ENCODE measurements at places on chromosomes 7 and 10.

- no peak for DNase-seq
These were observed 1.5 kb upstream of the CALHM3 start for GRCh38 chr10:103480521-103480920.

- no peak for DNase-seq
These were observed 61.7 kb downstream of the PALD1 start for GRCh38 chr10:70540089-70540788.

- DNase-seq: no peak
These were observed 63.8 kb downstream of the MTPN start for GRCh38 chr7:135913404-135913803.

DNA sequence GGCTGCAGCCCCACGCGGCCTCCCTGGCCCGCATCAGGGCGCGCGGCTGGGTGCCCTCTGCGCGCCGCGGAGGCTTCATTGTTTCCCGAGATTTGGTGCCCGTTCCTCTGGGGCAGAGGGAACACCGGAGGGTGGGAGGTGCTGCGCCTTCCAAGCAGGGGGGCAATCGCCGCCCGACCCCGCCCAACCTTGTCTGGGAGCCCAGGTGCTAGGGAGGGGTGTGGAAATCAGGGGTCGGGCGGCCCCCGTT lies 1.0 kb upstream of the NRP1 start:
- DNase-seq: no peak

GRCh38 chr10:32065856-32066255 lies 9.6 kb upstream of the KIF5B start:
- DNase-seq: no peak

DNA sequence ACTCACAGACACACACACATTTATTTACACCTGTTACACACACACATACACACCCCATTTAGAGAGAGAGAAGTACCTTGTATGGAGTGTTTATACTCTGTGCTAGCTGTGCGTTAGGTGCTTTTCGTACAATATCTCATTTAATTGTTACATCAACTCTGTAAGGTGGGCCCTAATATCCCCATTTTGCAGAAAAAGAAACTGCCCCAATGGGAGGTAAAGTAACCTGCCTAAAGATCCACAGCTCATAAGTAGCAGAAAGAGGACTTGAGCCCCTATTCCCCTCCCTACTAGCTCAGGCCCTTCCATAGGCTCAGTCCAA lies 23.8 kb upstream of the RBM20 start:
- DNase-seq: no peak

DNA sequence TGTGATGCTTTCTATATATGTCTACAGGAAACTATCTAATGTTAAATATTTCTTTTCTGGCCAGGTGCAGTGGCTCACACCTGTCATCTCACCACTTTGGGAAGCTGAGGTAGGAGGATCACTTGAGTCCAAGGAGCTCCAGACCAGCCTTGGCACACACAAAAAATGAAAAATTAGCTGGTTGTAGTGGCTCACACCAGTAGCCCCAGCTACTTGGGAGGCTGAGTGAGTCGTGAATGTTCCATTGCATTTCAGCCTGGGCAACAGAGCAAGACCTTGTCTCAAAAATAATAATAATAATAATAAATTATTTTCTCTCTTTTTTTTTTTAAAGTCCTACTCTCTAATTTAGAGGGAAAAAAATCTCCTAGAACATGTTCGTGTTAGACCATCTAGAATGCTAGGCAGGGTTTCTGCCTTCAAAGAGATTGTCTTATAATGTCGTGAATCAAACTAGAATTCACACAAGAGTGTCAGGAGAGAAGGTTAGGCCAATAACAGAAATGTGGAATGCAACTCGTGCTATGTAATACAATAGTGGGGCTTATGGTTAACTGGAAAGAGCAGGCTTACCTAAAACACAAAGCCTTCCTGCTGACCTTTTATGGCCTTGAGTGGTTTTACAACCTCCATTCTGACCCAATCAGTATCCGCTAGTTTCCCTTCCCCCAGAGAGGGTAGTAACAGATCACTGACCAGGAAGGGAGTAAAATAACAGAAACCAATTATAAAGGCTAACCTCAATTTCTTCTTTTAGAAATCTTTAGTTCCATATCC lies 46.3 kb downstream of the MYOF start:
- no peak for DNase-seq

- no peak for DNase-seq
These were observed 169.9 kb upstream of the ASAH2 start for GRCh38 chr10:50421026-50421719.

DNA sequence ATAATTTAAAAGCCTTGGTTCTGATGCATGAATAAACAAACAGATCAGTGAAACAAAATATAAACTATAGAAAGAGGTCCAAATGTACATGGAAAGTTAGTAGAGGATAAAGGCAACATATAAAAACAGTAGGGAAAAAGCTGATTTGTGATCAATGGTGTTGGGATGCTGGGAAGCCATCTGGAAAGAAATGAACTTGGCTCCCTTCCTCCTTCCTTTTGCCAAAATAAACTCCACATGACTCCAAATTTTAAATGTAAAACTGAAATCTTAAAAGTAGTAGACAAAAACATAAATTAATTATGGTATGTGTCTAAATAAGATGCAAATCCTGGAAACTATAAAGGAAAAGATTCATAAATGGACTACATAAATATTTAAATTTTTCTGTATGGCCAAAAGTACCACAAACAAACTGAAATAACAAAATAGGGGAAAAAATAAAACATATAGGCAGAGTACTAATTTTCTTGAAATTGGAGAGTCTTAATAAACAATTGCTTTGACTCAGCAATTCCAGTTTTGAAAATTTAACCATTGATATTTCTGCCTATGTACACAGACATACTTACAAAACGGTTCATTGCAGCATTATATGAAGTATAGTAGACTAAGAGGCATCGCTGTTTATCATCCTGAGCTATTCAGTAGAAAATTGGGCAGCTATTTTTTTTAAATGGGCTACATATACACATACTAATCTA lies 77.0 kb upstream of the TRIM24 start:
- no peak for DNase-seq

DNA sequence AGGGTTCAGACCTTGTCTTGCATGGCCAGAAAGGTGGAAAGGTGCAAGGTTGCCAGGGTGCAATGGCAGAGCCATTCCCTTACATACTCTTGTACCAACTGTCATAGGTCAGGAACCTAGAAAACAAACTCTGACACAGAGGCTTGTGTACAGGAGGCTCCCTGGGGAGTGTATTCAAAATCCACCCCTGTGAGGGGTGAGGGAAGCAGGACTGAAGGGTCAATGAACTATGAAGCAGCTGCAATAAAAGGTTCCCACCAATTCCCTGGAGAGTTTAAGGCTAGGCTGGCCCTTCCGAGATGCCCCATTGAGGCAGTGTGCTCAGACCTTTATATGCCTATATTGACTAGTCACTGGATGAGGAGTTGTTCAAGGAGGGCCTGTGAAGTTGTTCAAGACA lies 13.9 kb upstream of the CUZD1 start:
- DNase-seq: no peak

DNA sequence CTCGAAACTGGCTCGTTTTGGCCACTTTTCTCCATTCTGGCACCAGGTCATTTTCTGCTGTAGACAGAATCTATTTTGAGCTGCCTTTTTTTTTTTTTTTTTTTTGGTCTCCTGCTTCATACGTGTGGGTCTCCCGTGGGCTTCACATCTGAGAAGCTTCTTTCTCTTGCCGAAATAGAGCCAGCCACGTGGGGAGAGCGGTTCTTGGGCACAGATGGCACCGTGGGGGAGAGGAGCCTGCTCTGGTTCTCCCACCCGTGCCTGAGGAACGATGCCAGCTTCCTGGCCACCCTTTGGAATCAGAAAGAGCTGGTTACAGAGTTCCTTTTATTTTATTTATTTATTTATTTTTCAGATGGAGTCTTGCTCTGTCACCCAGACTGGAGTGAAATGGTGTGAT lies 48.7 kb upstream of the OCM2 start:
- DNase-seq: no peak

GRCh38 chr7:37432281-37432920 lies 16.3 kb downstream of the ELMO1 start:
- DNase-seq: no peak
